ENCODE measurements at places on chromosomes 16 and 17. TPM values are rescaled to one million over a fixed set of nuclear protein-coding genes. Genes with fewer than 3 reads are reported as not detected.

RASD1 gene
- 1.8 TPM for total RNA-seq

CA7 gene
- total RNA-seq = not detected

DNAH9 gene
- not detected for total RNA-seq

GSG1L gene
- total RNA-seq = not detected

MPP3 gene
- 16.3 TPM for total RNA-seq

SCGB1C2 gene
- total RNA-seq = not detected

EMP2 gene
- total RNA-seq = 2.7 TPM

ZNF207 gene
- 126 TPM for total RNA-seq

TTYH2 gene
- total RNA-seq = 3.6 TPM

KRT20 gene
- not detected for total RNA-seq

OSGIN1 gene
- 1.2 TPM for total RNA-seq

RAC3 gene
- total RNA-seq = 25.3 TPM

CACNG3 gene
- total RNA-seq = not detected

NPIPA8 gene
- total RNA-seq = not detected

ZACN gene
- total RNA-seq = not detected

TBC1D3G gene
- not detected for total RNA-seq

P2RX5 gene
- 2.7 TPM for total RNA-seq

IRX5 gene
- 0.60 TPM for total RNA-seq

CCL4 gene
- not detected for total RNA-seq

KRT17 gene
- 2.8 TPM for total RNA-seq

CACNG5 gene
- total RNA-seq = not detected

KRTAP3-1 gene
- not detected for total RNA-seq

GNG13 gene
- not detected for total RNA-seq

PIK3R5 gene
- total RNA-seq = not detected

AIPL1 gene
- not detected for total RNA-seq

KRT14 gene
- 0.46 TPM for total RNA-seq

CES1 gene
- total RNA-seq = not detected

TBC1D3H gene
- total RNA-seq = not detected

INCA1 gene
- total RNA-seq = not detected

HOXB5 gene
- not detected for total RNA-seq

EIF3C gene
- total RNA-seq = 144 TPM

ASPA gene
- 0.05 TPM for total RNA-seq

LGALS9B gene
- total RNA-seq = not detected

FOXC2 gene
- total RNA-seq = 4.4 TPM

RAB37 gene
- total RNA-seq = 0.23 TPM
